Fibroblast of skin of right quadriceps (primary cell): ENCODE measurements at places on chromosomes 7 and 10.

DNA sequence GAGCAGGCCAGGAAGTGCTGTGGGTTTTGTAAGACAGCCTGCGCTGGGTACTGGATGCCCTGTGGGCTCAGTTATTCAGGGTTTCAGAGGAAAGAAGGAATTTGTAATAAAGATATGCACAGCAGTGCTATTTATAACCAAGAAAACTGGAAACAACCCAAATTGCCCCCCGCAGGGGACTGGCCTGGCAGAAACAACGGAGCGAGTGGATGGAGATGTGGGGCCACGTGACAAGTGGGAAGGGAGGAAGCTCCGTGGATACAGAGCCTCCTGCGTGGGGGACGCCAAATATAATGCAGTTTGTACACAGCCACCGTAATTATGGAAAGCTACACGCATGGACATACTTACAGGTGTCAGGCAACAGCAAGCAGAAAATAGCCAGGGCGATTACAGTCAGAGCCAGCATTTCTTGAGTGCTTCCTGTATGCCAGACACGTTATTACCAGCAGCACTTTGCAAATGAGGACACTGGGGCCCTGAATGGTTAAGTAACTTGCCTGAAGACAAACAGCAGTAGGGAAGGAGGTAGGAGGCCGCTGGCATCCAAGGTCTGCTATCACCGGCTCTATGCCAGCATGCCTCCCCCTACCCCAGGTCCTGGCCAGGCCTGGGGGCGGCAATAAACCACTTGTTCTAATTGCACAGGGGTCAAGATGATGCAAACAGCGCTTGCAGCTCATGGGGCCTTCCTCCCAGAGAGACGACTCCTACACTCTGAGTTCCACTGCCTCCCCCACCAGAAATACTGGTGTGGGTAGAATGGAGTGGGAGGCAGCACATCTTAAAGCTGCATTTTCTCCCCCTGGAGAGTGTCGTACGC, 8.7 kb upstream of the CAMK2B start:
- no peak for DNase-seq

- DNase-seq = peak; percentile 71
These were observed 137.4 kb upstream of the CDCA7L start for GRCh38 chr7:22082886-22083703.

DNA sequence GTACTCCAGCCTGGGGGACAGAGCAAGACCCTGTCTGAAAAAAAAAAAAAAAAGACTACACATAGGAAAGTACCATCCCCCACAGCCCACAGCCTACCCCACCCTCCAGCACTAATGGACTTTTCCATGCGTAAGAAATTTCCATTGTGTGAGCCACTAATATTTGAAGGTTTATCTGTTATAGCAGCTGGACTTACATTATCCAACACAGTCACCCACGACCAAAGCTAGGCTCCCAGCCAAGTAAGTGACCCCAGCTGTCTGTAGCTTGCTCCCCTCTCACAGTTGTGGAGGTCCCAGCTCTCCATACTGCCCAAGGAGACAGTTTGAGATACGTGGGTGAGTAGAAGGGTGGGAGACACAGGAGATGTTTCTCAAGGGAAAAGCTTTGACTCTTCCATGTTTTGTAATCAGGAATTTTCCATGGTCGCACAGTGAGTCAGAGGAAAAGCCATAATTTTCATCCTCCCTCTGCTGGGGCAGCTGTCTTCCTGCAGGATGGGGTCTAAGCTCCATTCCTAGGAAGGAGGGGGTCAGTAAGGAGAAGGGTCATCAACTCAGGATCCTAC, 57.4 kb downstream of the CAV1 start:
- DNase-seq = peak; percentile 76

DNA sequence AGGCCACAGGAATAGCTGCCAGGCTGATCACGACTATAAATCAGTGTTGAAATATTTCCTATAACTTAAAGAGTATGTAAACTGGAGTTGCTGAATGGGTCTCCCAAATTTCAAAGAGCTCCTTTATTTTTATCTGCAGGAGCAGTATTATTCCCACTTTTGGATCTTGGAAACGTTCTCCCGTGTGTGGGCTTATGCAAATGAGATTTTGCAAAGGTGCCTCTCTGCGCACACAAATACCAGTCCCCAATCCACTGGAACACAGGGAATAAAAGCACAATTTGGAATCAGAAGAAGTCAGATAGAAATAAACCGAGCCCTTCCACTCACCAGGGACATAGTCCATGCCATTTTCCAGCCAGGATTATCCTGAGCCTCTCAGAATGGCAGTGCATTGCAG, 350.2 kb upstream of the CELF2 start:
- DNase-seq = no peak

DNA sequence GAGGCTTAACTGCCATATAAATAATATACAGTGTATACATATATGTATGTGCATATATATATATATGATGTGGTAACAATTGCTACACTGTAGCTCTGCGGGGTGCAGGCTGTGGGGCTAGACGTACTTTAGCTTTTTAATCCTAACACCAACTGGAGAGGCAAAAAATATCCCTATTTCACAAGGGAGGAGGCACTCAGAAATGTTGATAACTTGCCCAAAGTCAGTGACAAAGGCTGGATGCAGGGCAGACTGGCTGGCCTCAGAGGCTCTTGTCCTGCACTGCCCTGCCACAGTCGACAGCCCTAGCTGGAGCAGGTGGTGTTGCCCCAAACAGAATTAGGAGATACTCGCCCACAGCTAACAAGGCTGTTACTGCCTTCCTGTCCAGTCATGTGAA, 1.5 kb upstream of the RELN start:
- DNase-seq = no peak

GRCh38 chr7:39605087-39605486, 18.3 kb upstream of the RALA start:
- DNase-seq = peak; percentile 45

- no peak for DNase-seq
These were observed 112.6 kb upstream of the PPIF start for GRCh38 chr10:79234391-79235315.

DNA sequence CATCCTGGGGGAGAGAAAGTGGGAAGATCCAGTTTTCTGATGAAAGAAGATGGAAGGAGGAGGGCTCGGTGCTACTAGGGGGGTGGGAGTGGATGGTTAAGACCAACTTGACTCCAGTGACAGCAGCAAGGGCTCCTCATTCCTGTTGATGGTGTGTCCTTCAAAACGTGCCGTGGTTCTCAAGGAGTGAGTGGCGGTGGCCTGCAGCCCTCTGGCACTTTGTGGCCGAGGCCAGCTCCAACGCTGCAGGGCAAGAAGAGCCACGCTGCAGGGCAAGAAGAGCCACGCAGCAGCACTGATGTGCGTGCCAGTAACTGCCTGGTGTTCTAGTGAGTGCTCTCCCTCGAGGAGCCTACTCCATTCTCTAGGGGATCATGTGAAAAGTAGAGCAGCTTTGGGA, 72.1 kb downstream of the GRK5 start:
- no peak for DNase-seq

DNA sequence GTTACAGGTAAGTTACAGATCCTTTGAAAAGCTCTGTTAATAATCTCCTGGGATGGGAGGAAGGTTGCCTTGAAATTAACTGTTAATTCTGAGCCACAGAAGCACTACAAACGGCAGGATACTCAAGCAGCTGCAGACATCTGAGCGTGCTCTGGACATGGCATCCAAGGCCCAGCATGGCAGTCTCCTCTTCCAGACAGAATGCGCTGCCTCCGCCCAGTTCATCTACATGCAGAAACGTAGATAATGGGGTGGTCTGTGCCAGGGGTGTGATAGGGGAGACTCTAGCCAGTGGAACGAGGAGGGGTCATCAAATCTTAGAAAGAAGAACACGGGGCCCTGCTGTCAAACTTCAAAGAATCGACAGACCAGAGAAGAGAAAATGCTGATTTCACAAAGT, 13.8 kb downstream of the VIPR2 start:
- DNase-seq = no peak

DNA sequence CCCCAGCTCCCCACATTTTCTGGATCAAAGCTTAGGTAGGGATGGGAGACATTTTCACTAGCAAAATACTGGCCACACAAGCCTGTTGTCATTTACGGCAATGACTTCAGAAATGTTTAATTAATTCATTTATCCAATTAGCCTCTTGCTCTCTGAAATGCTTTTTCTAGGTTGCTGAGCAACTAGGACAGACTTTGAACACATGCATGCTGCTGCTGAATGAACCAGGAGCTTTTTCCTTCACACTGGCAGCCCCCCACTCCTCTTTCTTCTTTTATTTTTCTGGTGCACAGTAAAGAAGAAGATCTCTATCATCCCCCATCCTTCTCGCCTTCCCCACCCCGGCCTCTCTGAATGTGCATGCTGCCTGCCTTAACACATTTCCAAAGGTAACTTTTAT, 22.5 kb downstream of the SORCS3 start:
- no peak for DNase-seq
